ENCODE measurements at places on chromosomes 1 and 21. TPM values are rescaled to one million over a fixed set of nuclear protein-coding genes. Genes with fewer than 3 reads are reported as not detected.

DNA sequence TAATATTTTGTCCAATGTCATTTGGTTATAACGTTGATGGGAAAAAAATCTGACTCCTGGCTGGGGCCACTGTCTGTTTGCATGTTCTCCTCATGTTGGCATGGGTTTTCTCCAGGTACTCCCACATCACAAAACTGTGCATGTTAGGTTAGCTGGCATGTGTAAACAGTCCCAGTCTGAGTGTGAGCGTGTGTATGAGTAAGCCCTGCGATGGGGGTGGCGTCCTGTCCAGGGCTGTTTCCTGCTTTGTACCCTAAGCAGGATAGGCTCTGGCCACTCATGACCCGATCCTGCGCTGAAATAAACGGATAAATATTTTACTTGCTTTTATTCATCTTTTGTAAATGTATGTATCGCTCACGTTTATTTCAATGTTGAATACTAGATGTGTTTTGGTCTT is 13.5 kb downstream of the EFCAB14 start:
- no peak for DNase-seq

The CYP4A22 gene
- polyA plus RNA-seq: not detected

DNA sequence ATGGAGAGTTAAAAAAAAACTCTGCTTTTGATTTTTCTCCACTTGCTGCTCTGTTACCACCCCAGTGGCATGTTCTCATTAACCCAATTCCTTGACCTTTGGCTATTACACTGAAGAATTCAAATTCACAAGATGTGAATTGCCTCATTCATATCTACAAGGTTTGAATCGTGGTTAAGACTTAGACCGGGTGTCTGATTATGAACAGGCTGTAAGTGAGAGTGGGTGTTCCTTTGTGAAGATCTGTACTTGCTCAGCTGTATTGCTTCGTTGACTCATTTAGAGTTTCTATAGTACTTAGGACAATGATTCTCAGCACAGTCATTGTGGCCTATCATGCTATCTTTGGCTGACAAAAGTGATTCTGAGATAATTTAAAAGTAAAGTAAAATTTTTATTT is 36.4 kb downstream of the DNM3 start:
- no peak for DNase-seq

DNA sequence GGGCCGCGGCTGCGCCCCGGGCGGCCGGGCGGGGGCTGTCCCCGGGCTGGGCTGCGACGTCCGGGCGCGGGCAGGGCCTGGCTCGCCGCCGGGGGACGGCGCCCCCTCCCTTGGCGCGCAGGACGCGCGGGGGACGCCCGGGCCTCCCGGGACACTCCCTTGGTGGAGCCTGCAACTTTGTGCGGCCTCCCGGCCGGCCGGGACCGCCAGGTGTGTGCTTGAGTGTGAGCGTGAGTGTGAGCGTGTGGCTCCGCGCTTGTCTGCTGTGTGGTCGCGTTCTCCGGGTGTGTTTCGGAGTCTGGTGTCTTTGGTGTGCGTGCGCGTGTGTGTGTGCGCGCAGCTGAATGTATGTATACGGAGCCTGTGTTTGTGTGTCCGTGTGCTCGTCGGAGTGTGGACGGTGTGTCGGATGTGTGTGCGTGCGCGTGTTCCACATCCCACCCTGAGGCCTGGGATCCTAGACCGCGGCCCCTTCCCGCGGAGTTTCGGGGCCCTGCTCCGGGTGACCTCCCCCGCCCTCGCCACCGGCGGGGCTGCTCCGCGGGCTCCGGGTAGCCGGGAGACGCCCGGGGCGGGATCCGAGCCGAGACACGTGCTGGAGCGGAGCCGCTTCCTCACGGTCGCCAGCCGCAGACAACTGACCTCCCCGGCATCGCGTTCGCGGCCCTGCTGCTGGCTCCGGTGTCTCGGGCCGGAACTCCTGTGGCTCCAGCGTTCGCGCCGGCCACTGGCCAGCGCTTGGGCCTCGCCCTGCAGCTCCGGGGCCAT is 1.7 kb downstream of the PTPRU start:
- no peak for DNase-seq

All from heart right ventricle (tissue), 16 donors.